Common myeloid progenitor, CD34-positive (primary cell): ENCODE measurements at places on chromosomes 7 and 10.
A peak's percentile ranks its signal among the peaks of the same experiment; 100 is the strongest.

- no peak for DNase-seq
These were observed 111.0 kb downstream of the FOXL3 start for GRCh38 chr7:400901-401485.

DNA sequence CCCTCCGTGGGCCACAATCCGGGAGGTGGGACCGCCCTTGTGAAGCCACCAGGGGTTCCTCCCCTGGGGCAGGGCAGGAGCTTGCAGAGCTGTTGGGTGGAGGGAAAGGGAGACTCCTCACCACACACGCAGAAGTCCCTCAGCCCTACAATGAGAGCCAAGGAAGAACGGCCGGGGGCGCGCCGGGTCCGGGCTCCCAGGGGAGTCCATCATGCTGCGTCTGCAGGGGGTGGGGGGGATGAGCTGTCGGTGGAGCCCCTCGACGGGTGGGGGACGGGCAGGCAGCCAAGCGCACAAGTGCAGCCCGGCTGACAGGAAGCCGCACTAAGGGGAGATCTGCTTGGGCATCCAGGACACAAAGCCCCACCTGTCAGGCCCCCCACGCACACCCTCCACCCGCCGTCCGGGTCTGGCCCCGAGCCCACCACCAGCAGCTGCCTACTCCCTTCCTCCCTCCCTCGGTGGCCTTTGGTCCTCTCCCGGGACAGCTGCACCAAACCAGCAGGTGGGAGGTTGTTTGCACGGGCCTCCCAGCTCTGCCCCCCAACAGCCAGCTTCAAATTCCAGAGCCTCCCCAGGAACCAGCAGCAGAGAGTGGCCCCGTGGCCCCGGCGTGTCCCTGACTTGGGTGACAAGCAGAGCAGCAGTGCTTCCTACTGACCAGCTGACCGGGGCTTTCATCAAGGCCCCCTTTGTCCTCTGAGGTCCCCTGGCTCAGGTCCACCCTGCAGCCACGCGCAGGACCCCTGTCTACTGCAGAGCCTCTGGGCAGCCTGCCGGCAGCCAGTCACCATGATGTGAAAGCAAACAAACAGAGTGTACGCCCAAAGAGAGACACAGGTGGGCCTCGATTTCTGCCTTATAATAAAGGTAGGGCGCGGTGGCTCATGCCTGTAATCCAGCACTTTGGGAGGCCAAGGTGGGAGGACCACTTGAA, 50.3 kb downstream of the HIP1 start:
- DNase-seq = peak; percentile 17

GRCh38 chr7:151775547-151776443, 101.1 kb downstream of the PRKAG2 start:
- no peak for DNase-seq

DNA sequence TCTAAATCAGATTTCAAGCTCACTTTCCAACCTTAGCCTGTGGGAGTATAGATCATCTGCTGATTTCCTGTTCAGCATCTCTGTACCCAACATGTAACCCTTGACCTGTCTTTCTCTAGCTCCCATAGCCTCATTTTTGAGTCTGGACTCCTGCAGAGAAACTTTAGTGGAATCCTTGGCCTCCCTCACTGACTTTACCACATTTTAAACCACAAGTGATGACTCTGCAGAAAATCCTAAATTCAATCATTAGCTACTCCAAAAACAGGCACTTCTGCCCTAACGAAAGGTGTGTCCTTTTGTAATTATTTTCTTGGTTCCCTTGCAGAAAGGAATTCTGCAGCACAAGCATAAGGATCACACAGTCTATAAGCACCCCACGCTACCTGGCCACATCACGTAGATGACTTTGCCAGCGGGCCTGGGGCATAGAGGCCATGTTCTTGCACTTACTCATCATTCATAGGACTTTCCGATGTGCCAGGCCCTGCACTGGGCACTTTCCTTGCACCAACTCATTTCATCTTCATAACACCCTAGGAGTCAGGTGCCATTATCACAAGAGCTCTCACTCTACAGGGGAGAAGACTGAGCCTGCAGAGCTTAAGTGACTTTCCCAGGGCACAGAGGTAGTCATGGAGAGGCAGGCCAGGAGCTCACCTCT, 57.2 kb upstream of the OPALIN start:
- peak; percentile 86 for DNase-seq

DNA sequence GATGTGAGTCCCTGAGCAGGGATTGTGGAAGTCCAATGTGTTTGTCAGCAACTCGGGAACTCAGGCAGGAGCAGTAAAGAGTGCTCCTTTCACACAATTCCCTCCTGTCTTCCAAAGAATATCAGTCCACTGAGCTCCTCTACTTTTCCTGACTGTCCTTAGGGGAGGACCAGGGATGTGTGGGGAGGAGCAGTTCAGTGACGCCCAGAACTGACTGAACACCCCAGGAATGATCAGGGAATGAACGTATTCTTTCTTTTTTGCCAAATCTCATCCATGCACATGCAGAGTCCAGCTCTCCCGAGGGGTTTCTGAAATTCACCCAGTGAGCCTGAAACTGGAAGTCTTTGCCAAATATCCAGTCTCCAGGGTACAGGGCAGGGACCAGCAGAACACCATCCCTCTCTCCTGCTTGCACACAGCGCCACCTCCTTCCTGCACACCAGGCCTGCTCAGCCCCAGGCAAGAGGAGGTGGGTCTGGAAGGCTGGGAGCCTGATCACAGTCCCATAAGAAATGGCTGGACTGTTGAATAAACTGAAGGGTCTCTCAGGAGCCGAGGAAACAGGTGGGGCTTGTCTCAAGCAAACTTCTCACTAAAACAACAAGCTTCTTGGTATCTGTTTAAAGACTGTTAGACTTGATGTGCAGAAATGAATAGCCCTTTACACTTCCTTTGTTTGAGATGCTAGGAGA, 294.7 kb downstream of the C7orf25 start:
- DNase-seq = no peak

DNA sequence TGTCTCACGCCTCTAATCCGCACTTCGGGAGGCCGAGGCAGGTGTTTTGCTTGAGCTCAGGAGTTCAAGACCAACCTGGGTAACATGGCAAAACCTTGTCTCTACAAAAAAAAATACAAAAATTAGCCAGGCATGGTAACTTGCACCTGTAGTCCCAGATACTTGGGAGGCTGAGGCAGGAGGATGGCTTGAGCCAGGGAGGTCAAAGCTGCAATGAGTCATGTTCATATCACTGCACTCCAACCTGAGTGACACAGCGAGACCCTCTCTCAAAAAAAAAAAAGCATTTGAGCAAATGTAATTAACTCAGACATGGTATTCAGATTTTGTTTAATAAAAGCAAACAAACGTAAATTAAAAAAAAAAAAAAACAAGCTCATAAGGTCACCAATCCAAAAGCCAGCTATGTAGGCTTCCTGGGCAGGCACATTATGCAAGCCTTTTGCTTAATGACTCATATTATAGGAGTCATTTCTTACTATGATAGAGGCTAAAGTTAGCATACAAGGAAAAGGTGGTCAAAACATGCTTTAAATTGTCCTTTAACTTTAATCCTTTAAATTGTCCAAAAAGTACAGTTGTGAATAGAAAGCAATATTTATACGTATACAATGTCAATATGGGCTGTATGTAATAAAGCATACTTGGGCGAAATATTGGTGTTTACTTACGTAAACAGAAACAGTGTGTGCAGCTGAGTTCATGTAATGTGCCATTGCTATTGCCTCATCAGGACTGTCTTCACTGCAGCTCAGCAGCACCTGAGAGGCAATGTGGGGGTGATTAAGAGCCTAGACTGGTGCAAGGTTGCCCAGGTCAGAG, 13.0 kb downstream of the AKR1D1 start:
- DNase-seq = no peak

GRCh38 chr10:48463318-48464003, 141.4 kb downstream of the ARHGAP22 start:
- peak; percentile 33 for DNase-seq

- peak; percentile 31 for DNase-seq
These were observed 55.6 kb upstream of the PNLIP start for GRCh38 chr10:116490028-116490662.

- DNase-seq = peak; percentile 63
These were observed 22.4 kb downstream of the GNG11 start for GRCh38 chr7:93943816-93944540.

- DNase-seq = no peak
These were observed 257.3 kb upstream of the TCERG1L start for GRCh38 chr10:131568866-131569265.

DNA sequence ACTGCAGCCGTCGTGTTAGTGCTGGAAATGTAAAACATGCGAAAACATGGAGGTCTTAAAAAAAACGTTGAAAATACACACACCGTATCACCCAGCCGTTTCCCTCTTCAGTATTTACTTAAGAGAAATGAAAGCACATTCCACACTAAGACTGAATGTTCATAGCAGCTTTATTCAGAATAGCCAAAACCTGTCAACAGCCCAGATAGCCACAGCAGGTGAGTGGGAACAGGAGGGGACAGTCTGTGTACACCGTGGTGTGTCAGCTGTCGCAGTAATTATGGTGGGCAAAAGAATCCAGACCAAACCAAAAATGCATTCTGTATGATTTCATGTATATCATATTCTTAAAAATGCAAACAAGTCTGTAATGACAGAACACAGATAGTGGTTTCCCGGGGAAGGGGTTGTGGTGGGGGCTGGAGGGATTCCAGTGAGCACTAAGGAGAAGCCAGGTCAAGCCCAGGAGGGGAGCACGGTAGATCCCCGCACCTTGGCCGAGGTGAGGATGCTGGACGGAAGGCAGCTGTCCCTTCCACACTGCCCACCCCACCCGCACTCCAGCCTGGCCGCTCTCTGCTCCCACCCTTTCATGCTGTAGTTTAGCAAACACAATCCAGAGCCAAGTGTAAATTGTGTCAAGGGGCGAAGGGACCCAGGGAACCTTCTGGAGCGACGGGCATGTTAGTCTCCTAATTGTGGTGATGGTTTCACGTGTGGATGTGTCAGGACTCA, 123.6 kb downstream of the NKX6-2 start:
- DNase-seq = no peak

- no peak for DNase-seq
These were observed 537.4 kb downstream of the AUTS2 start for GRCh38 chr7:70135656-70136055.

- peak; percentile 33 for DNase-seq
These were observed 120.9 kb upstream of the DIP2C start for GRCh38 chr10:810351-810846.

- no peak for DNase-seq
These were observed 260.9 kb downstream of the AHR start for GRCh38 chr7:17559388-17559787.

- no peak for DNase-seq
These were observed 71.9 kb downstream of the ELFN1 start for GRCh38 chr7:1741751-1742554.

DNA sequence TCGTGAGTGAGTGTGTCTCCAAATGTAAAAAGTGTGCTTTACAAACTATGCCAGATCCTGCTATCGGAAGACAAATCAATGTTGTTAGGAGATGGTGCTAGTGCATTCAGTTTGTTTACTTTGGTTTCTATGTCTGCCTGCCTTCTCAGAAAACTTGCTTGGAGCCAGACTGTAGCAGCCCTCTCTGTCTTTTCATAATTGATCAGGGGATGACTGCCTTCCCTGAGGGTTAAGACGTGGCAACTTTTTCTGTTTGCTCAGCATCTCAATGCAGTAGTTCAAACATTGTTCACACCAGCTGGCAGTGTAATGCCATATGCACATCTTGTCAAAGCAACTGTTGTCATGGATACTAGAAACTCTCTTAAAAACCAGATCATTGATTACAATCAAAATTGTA, 118.5 kb downstream of the FOXP2 start:
- DNase-seq = no peak

DNA sequence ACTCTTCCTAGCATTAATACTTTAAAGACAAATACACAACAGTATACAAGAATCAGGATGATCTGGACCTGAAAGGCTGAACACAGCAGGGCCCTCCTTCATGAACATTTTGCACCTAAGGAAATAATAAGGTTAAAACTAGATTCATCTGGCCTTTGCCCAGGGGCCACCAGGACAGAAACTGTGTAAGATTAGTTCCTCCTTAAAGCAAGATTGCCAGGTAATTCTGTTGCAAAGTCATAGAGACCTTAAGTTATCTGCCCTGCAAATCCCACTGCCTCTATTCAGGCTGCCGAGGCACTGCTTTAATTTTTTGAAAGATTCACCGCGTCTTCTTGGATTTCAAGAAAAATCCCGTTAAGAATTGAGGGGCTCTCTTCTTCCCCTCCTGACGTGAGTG, 1.6 kb upstream of the KIAA1217 start:
- DNase-seq = no peak

GRCh38 chr10:61529208-61529607, 76.0 kb upstream of the TMEM26 start:
- no peak for DNase-seq

GRCh38 chr10:6255548-6256061, 52.9 kb downstream of the PFKFB3 start:
- no peak for DNase-seq

GRCh38 chr7:69192134-69192533, 406.1 kb upstream of the AUTS2 start:
- DNase-seq = no peak

- no peak for DNase-seq
These were observed 260.8 kb downstream of the SKAP2 start for GRCh38 chr7:26603631-26604030.

DNA sequence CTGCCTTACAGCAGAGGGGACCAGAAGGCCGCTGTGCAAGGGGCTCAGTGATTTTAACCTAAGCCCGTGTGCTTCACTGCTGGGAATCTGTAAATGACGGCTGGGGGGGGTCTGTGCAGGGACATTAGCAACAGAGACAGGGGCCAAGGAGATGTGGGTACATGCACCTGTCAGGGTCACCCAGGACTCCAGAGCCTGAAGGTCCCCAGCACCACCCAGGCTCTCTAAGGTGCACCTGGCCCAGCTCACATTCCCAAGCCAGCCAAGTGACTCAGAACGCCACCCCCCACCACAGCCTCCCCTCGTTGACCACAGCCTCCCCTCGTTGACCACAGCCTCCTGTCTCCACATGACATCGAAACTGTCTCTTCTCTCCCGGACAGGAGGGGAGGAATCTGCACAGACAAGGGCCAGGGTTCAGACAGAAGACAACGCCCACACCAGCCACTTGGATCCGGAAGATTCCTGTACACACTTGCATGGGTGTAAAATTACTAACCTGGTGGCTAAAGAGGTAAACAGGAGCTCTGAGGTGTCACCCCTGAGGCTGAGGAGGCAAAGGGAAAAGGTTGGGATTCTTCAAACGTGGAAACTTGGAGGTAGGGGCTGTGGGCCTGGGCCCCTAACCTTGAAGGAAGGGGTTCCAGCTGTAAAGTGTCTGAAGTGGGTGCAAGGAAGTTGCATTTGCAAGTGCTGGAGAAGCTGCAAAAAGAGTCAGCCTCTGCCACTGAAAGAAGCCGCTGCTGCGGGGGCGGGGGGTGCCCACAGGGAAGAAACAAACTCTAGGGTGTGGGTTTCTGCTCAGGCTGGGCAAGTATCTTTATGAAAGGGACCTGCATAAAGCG, 27.0 kb downstream of the CALML3 start:
- no peak for DNase-seq

- no peak for DNase-seq
These were observed 43.8 kb upstream of the TAS2R16 start for GRCh38 chr7:123039269-123039668.

DNA sequence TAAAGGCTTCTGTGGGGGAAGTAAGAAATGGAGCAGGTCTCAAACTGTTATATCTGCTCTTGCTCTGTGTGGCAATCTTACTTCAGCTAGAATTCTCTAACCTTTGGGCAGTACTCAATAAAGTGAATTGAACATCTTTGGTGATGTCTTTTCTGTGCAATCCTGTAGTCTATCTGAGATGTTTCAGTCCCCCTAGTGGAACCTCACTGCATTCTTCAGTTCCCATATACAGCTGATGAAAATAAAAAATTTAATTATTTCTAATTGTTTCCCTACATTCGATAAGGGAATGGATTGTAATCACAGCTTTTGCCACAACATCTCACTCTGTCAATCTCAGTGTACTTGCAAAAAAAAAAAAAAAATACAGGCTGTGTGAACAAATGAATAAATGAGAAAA, 522.6 kb downstream of the DNAJB9 start:
- no peak for DNase-seq
